IMR-90 (cell line): ENCODE measurements at places on chromosomes 2 and 18. TPM values are rescaled to one million over a fixed set of nuclear protein-coding genes. Genes with fewer than 3 reads are reported as not detected.
A peak's percentile ranks its signal among the peaks of the same experiment; 100 is the strongest.

The TDRD15 gene
- not detected in 2 replicates for total RNA-seq

The COBLL1 gene
- 1.1 and 2.2 TPM in 2 replicates for total RNA-seq

The GPR39 gene
- 7.2 and 9.0 TPM in 2 replicates for total RNA-seq

The FBXO15 gene
- 0.90 and 1.1 TPM in 2 replicates for total RNA-seq

The CTLA4 gene
- not detected in 2 replicates for total RNA-seq

The BUB1 gene
- 43.4 and 45.8 TPM in 2 replicates for total RNA-seq

The C18orf54 gene
- total RNA-seq, result 3.0 and 5.6 TPM in 2 replicates

The CNTNAP5 gene
- not detected in 2 replicates for total RNA-seq

DNA sequence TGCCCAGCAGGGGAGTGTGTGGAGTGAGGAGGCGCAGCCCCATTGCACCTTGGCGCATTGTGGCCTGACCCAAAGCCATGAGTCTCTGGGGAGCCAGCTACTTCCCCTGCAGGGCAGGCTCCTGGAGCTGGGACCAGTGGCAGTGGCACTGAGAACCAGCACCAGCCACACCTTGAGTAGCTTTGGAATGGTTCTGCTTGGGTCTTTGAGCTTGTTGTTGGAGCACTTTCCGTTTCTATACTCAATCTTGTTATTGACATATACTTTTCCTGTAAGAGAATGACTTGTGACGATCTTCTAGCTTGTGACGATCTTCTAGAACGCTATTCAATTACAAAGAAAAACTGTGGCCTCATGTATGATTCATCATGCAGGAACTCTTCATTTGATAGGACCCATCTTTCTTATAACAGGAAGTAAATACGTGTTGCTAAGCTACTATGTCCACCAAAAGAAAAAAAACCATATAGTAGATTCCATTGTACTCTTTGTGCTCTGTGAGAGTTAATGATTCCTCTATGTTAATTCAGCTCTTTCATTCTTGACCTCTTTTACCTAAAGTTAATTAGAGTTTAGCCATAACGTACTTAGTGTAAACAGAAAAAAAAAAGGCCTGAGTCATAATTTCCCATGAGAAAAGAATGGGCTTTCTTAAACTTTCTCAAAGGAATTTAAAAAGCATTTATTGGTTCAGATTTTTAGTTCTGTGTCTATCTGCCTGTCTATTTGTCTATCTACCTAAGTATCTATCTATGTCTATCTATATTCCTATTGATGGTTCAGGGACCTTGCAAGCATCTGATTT, 113.1 kb downstream of the GATA6 start:
- DNase-seq, result peak; percentile 96
- no peaks in the 10 kb centered on the region; the same call in 1 of the 2 replicates for H3K27me3 ChIP-seq
- H3K27ac ChIP-seq, result peak overlapping the region; percentile 16; the same call in 1 of the 2 replicates
- peaks cover 8% of the 10 kb centered on the region for H3K4me1 ChIP-seq
- no peak overlapping the region for H3K4me3 ChIP-seq

DNA sequence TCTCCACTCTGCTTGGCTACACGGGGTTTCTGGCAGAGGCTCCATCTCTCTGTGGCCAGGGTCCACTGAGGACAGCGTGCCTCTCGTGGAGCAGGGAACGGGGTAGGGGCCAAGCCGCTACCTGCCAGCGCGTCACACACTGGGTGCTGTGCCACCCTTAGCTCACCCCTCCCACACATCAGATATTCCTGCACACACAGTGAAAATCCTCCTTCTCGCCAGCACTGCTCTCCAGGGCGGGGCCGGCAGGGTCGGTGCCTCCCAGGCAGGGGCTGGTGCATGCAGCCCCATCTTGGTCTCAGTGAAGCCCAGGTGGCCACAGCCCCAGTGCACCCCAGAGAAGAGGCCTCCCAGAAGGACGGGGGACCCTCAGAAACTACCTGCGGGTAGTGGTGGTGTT, 124.6 kb downstream of the MBP start:
- no peak overlapping the region for H3K4me3 ChIP-seq
- H3K27ac ChIP-seq, result no peak overlapping the region
- H3K4me1 ChIP-seq, result peaks cover 2% of the 10 kb centered on the region; the same call in 1 of the 2 replicates
- DNase-seq, result no peak

- H3K27ac ChIP-seq, result no peak overlapping the region
- no peak overlapping the region for H3K4me3 ChIP-seq
- no peaks in the 10 kb centered on the region for H3K36me3 ChIP-seq
- no peaks in the 10 kb centered on the region for H3K27me3 ChIP-seq
- peak; percentile 52 for DNase-seq
These were observed 284.7 kb downstream of the LRRTM1 start for GRCh38 chr2:80019571-80020460.

- no peak overlapping the region for H3K4me3 ChIP-seq
- DNase-seq, result no peak
- no peaks in the 10 kb centered on the region for H3K36me3 ChIP-seq
- H3K27ac ChIP-seq, result no peak overlapping the region
- H3K4me1 ChIP-seq, result no peaks in the 10 kb centered on the region
- H3K27me3 ChIP-seq, result no peaks in the 10 kb centered on the region
These were observed 490.8 kb upstream of the CDH7 start for GRCh38 chr18:65260030-65260429.

DNA sequence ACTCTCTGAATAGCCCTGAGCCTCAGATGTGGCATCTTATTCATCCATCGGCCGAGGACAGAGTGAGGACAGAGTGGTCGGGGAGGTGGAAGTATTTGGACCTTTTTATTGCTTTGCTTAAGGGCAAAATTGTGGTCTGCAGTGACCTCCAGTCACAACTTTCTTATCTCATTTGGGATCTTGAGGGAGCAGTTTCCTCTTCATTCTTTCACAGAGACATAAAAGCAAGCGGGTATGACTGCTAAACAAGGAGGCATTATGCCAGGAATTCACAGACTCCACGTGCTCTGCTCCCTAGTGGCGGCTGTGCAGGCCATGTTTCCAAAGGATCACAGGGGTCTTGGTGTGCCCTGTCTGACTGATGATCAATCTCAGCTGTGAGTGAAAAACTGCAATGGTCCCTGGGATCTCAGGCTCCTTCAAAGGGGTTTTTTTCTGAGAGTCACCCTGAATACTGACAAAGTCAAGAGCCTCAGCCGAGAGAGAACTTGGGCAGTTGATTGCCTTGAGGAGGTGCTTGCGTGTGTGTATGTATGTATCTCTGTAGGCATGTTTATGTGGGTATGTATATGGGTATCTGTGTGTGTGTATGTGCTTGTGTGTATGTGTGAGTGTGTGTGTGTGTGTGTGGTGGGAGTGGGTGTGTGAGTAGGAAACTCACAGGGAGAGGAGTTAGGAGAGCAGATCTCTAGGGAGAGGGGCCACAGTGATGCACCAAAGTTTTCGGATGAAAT, 47.7 kb downstream of the RAPGEF4 start:
- H3K36me3 ChIP-seq, result no peaks in the 10 kb centered on the region
- DNase-seq, result no peak
- H3K27ac ChIP-seq, result peak overlapping the region; percentile 44
- no peak overlapping the region for H3K4me3 ChIP-seq

GRCh38 chr2:238291550-238292281, 3.3 kb upstream of the PER2 start:
- H3K27ac ChIP-seq, result no peak overlapping the region
- H3K27me3 ChIP-seq, result peaks cover 22% of the 10 kb centered on the region
- H3K4me3 ChIP-seq, result no peak overlapping the region
- peaks cover 11% of the 10 kb centered on the region for H3K4me1 ChIP-seq
- no peaks in the 10 kb centered on the region for H3K36me3 ChIP-seq

DNA sequence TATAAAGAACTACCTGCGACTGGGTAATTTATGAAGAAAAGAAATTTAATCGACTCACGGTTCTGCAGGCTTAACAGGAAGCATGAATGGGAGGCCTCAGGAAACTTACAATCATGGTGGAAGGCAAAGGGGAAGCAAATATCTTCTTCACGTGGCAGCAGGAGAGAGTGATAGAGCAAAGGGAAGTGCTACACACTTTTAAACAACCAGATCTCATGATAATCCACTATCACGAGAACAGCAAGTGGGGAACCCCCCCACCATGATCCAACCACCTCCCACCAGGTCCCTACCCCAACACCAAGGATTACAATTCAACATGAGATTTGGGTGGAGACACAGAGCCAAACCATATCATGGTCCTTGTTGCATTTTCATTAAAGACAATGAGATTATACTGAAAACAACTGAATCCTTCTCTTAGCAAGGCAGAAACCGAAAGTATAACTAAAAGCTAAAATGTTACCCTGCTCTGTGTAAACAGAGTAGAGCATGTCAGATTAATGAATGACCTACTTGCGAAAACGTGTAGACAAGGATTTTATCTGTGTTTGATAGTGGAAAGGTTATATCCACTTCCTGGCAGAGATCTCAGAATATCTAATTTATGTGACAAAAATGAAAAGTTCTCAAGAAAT, 60.1 kb upstream of the RBBP8 start:
- H3K27ac ChIP-seq, result no peak overlapping the region
- no peak overlapping the region for H3K4me3 ChIP-seq
- H3K27me3 ChIP-seq, result no peaks in the 10 kb centered on the region; the same call in 1 of the 2 replicates
- DNase-seq, result peak; percentile 5
- no peaks in the 10 kb centered on the region for H3K4me1 ChIP-seq

- H3K36me3 ChIP-seq, result no peaks in the 10 kb centered on the region
- peaks cover 13% of the 10 kb centered on the region for H3K4me1 ChIP-seq
- no peak overlapping the region for H3K4me3 ChIP-seq
These were observed 7.9 kb upstream of the NDUFV2 start for GRCh38 chr18:9094307-9095226.

- no peak for DNase-seq
- H3K36me3 ChIP-seq, result no peaks in the 10 kb centered on the region
- no peak overlapping the region for H3K27ac ChIP-seq
- no peak overlapping the region for H3K4me3 ChIP-seq
- peaks cover 19% of the 10 kb centered on the region for H3K4me1 ChIP-seq
These were observed 194.1 kb downstream of the TPGS2 start for GRCh38 chr18:36634573-36635216.

DNA sequence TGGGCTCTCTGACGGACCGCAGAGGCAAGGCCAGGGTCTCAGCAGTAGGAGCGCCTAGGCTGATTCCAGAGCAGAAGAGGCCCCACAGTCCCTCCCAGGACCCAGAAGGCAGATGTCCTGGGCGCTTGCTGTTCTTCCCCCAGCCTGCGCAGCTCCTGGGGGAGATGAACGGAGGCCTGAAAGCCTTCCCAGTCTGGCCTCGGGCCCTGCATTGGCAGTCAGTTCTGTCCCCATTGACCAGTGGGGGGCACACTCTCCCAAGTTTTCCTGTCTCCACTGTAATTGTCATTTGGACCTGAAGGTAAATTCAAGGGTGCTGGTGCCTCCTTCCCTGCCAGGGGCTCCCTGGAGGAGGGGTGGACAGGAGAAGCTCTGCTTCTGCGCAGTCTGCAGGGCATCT, 345.7 kb downstream of the CYP26B1 start:
- H3K4me1 ChIP-seq, result peaks cover 3% of the 10 kb centered on the region; the same call in 1 of the 2 replicates
- H3K27me3 ChIP-seq, result peaks cover 31% of the 10 kb centered on the region
- DNase-seq, result peak; percentile 25
- H3K4me3 ChIP-seq, result no peak overlapping the region
- no peaks in the 10 kb centered on the region for H3K36me3 ChIP-seq

GRCh38 chr18:45102863-45103262, 422.2 kb downstream of the SETBP1 start:
- no peak overlapping the region for H3K27ac ChIP-seq
- DNase-seq, result no peak
- H3K4me3 ChIP-seq, result no peak overlapping the region
- no peaks in the 10 kb centered on the region for H3K36me3 ChIP-seq
- peaks cover 6% of the 10 kb centered on the region for H3K27me3 ChIP-seq
- no peaks in the 10 kb centered on the region for H3K4me1 ChIP-seq

- H3K36me3 ChIP-seq, result no peaks in the 10 kb centered on the region
- H3K4me1 ChIP-seq, result peaks cover 2% of the 10 kb centered on the region; the same call in 1 of the 2 replicates
- H3K4me3 ChIP-seq, result no peak overlapping the region
- no peak overlapping the region for H3K27ac ChIP-seq
These were observed 10.3 kb upstream of the IL1R2 start for GRCh38 chr2:101981504-101981903.

DNA sequence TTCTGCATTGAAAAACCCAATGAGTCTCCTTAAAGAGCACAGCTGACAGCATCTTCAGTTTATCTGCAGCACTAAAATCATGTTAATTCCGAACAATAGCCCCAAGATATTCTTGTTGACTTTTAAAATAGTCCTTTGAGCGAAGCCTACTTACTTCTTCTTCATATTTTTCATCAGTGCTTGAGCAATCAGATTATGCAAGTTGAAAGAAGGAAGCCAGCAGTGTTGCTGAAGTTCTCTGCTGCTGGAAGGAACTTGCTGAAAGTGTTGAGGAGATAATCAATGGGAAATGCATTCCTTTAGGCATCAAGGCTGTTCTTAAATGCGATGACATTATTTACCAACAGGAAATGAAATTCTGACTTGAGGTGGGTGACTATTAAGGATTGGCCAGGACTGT, 105.9 kb upstream of the SNTG2 start:
- H3K27me3 ChIP-seq, result no peaks in the 10 kb centered on the region
- H3K4me3 ChIP-seq, result no peak overlapping the region
- H3K36me3 ChIP-seq, result no peaks in the 10 kb centered on the region
- no peaks in the 10 kb centered on the region for H3K4me1 ChIP-seq
- no peak for DNase-seq
- no peak overlapping the region for H3K27ac ChIP-seq

DNA sequence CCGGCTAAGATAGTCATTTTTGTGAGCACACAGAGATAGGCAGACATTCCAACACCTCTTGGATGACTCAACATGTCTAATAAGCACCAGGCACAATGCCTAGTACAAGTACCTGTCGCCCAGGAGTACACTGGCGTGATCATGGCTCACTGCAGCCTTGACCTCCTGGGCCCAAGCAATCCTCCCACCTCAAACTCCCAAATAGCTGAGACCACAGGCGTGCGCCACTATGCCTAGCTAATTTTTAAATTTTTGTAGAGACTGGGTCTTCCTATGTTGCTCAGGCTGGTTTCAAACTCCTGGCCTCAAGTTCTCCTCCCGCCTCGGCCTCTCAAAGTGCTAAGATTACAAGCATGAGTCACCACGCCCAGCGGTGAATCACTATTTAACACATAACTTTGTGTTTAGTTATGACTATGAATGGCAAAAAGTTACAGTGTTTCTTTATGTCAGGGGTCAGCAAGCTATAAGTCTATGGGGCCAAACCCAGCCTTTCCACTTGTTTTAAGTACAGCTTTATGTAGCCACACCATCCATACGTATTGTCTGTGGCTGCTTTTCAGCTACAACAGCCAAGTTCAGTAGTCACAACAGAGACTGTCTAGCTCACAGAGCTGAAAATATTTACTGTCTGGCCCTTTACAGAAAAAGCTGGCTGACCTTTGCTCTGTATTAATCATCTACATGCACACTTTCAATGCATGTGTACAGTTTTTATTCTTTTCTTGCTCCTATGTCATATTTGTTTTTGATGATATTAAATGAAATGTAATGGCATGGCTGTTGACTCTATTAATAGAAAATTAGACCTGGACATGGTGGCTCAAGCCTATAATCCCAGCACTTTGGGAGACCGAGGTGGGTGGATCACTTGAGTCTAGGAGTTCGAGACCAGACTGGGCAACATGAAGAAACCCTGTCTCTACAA, 18.7 kb downstream of the ORC2 start:
- peak overlapping the region; percentile 69 for H3K27ac ChIP-seq
- peak; percentile 94 for DNase-seq
- H3K4me1 ChIP-seq, result peaks cover 7% of the 10 kb centered on the region
- peaks cover 12% of the 10 kb centered on the region for H3K36me3 ChIP-seq
- H3K4me3 ChIP-seq, result no peak overlapping the region
- H3K27me3 ChIP-seq, result no peaks in the 10 kb centered on the region
